ENCODE measurements at places on chromosomes 3 and 15.

- ATAC-seq = no peak
These were observed 38.7 kb upstream of the TNIK start for GRCh38 chr3:171498921-171499320.

DNA sequence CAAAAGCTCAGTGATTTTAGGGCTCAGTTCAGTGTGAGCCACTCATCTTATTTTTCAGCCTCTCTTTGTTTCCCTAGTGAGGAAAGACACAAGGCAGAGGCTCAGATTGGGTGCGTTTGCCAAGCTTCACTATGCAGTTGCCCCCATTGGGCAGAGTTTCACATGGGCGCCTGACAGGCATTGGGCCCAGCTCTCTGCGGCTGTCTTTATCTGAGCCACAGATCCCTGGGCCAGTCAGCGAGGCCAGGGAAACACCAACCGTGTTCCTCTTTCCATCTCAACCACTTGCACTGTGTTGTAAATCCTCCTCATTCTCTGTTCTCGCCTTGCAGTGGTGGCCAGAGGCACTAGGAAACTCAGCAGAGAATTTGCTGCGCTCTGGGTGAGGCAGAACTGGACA is 10.8 kb downstream of the ESYT3 start:
- no peak for ATAC-seq

DNA sequence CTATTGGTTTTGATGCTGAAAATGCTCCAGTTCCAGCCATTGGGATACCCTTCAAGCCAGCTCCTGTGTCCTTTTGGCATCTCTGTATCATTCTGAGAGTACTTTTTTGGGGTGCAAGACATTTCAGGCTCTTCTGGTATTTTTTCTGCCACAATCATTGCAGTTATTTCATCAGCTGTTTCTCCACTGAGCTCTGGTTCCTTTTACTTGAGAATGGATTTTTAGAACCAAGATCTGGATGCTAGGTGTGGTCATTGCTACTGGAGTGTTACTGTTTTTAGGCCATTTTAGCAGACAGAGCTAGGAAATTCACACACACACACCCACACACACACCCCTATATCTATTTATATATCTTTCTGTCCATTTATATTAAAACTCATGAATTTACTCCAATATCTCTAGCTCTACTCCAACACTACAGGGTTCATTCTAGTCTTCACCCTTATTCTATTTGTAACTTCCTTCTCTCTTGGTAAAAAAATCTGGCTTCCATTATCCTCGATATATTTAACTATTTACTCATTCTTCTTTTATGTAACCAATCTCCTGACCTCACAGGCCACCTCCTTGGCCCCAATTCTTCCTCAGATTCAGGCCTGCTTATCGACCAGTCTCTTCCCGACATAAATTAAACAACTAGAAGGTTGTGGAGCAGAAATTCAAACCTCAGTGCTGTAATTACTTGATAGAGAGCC is 17.0 kb downstream of the SLC35G2 start:
- no peak for ATAC-seq

- ATAC-seq = no peak
These were observed 4.5 kb downstream of the CFAP44 start for GRCh38 chr3:113436809-113437208.

GRCh38 chr3:188417766-188418165 is 263.8 kb downstream of the LPP start:
- no peak for ATAC-seq

Measured in activated CD4-positive, CD25-positive, alpha-beta regulatory T cell treated with anti-CD3 and anti-CD28 coated beads, Interleukin-2, amount 50 U/mL, for 24 hours (primary cell).